ENCODE measurements at places on chromosomes 3 and 15. TPM values are rescaled to one million over a fixed set of nuclear protein-coding genes. Genes with fewer than 3 reads are reported as not detected.

The FBXW12 gene
- total RNA-seq: not detected

The DCP1A gene
- total RNA-seq: 26.0 TPM

The NANOGP8 gene
- total RNA-seq: 0.38 TPM

The IL12A gene
- 0.33 TPM for total RNA-seq

The RARB gene
- total RNA-seq: 4.2 TPM

The FETUB gene
- not detected for total RNA-seq

The CXCR6 gene
- total RNA-seq: not detected

The PPP4R2 gene
- 63.0 TPM for total RNA-seq

The AMIGO3 gene
- total RNA-seq: 0.98 TPM
